ENCODE measurements at places on chromosomes 12 and 14.

GRCh38 chr12:50625029-50625925, 120.5 kb downstream of the DIP2B start:
- no peak for DNase-seq

DNA sequence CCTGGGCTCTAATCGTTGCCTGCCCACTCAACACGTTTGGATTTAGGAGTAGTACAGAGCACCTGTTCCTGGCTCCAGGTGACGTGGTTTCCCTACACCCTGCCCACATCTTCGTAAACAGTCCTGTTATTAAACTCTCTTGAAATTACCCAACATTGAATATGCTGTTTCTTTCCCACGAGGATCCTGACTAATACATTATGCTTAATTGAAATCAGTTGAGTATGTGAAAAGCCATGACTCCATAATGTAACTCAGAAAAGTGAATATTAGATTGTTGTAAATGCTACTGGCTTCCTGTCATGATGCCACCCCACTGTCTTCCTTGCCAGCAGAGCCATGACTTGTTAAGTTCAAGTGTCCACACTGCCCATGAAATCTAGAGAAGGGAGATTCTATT, 21.6 kb downstream of the AK7 start:
- no peak for DNase-seq

DNA sequence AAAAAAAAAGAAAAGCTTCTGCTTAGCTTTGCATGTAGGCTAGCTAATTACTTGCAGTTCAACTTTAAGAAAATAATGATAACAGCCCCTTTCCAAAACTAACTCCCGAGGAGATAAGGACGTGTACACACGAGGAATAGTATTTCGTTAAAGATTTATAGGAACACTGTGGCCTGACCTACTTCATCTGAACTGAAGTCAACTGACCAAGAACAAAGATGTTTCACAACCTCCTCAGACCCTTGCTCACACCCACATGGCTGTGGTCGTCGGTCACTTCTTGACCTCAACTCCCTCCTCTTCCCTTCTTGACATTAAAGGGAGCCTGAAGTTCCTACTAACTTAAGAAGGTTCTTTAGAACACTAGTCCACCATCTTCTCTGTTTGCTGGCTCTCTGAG, 25.3 kb upstream of the FAM181A start:
- no peak for DNase-seq

- DNase-seq = no peak
Measured at GRCh38 chr14:101151226-101151926, 247.9 kb upstream of the RTL1 start.

DNA sequence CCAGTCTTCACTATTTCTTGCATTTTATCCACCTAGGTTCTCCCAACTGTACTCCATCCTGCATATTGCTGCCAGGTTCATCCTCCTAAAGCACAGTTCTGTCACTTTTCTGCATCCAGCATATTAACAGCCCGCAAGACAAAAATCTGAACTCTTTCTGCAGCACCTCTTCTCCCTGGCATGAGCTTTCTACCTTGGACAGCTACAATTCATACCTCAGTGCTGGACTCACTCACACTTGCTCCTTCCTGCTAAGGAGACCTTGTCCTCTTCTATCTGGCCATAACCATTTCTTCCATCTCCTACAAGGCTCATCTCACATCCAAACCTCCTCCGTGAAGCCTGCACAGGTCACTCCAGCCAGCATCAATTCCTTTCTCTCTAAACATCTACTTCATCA, 170.1 kb upstream of the GRIP1 start:
- DNase-seq = no peak

DNA sequence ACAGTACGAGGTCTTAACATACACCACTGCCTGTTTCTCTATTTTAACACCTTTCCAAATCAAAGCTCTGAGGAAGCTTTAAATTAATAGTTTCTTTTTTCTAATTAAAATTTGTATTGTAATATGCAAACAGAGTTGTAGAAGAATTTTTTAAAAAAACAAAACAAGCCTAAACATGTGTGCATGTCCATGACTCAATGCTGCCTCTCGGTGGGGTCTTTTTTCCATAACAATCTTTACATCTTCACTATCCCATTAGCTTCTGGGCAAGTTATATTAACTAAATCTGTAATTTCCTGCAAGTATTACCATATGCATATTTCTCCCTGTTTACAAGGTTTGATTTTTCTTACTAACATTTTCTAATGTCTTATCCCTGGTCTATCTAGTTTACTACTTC, 143.9 kb upstream of the NAV3 start:
- no peak for DNase-seq

DNA sequence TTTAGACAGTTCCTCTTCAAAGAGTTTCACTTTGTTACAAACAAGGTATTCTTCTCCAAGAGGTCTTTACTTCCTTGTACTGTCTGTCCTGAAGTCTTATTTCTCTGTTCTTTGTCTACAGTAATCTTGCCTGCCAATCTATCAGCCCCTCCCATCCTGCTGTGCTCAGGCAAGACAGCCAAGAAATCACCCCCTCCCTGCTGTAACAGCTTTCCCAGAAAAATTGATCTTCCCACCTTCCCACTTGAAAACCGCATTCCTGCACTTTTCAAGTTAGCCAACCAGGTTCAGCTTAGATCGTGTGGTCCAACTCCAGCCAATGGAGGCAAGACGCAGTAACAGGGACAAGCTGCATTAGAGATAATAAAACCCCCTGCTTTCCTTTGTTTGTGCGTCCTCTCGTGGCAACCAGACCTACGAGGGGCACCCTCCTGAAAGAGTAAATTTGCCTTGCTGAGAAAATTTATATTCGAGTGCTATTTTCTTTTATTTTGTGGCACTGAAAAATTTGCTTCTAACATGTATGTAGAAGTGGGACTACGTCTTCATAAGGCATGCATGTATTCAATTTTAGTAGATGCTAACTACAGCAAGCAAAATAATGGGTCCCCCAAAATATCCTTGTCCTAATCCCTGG, 46.5 kb upstream of the ESR2 start:
- DNase-seq = no peak

DNA sequence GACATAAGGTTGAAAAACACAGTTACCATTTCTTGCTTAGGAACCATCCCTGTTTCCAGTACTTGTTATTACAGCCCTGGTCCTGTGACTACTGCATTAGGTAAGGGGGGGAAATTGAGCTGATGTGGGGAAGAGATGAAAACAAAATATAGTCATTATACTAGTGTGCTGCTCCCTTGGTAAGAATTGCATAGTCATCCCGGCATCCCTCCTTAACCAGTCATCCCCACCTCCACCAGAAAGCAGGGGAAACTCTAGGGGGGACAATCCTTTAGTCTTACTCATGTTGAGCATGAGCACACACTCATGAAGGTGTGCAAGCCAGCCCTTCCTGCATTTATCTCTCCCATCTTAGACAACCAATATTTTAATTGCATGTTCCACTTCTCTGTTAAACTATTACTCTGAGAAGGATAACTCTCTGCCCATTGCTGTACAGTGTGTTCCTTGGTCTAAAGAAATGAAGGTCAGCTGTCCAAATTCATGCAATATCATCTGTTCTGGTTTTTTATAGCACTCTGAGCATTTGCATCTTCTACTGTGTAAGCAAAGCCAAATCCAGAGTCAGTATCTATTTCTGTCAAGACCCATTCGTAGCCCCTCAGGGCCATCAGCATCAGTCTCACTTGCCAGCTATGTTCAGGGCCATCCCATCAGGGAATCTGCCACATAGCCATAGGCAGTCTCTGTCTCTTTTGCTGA, 46.8 kb downstream of the TMEM30B start:
- no peak for DNase-seq

DNA sequence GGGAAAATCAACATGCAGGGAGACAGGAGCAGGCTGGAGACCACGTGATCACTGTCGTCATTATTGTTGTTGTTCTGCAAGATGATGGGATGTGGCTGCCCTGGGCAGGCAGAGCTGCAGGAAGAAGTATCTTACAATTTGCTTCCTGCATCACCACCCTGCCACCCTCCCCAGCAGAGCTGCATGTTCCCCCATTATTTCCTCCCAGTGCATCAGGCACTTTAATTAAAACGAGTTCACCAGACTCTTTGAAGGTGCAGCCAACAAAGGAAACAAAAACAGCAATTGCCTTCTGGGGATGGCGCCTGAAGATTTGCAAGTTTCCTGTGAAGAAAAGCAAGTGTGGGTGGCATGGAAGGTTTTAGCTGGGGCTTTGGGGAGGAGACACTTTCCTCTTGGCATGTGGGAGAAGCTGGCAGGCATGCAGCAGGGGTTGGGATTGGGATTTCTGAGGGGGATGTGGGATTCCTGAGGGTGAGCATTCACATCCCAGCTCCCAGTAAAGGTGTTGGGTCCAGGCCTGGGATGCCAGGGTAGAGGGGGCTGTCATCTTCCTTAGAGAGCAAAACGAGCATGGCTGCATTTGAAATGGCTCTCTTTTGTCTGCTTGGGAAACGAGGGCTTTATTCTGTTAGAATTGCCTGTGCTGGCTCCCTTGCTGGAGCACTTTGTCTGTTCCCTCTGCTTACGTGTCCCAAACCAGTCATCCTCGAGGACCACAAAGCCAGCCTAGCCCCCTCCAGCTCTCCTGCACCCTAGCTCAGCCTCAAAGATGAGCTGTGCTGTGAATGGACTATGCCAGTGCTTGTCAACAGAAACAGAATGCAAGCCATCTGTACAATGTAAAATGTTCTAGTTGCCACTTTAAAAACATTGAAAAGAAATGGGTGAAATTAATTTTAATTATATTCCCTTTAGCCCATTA, 11.5 kb upstream of the C14orf132 start:
- no peak for DNase-seq

DNA sequence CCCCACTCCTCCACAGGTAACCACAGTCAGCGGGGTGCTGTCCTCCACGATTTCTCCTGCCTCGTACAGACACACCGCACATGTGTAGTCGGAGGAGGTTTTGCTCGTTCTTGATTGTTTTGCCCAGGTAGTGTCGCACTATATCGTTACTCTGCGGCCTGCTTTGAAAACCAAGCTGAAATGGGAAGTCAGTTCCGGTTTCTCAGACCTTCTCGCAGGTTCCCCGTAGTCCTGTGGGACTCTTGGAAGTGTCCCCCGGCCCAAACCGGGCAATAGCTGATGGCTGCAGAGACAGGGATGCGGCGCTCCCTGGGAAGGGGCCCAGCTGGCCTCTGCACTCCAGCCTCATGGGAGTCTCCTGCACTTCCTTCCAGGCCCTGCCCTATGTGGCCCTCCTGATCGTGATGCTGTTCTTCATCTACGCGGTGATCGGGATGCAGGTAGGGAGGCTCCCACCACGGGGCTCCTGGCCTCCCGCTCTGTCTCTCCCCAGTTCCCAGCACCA, 141.3 kb upstream of the FKBP4 start:
- DNase-seq = no peak

DNA sequence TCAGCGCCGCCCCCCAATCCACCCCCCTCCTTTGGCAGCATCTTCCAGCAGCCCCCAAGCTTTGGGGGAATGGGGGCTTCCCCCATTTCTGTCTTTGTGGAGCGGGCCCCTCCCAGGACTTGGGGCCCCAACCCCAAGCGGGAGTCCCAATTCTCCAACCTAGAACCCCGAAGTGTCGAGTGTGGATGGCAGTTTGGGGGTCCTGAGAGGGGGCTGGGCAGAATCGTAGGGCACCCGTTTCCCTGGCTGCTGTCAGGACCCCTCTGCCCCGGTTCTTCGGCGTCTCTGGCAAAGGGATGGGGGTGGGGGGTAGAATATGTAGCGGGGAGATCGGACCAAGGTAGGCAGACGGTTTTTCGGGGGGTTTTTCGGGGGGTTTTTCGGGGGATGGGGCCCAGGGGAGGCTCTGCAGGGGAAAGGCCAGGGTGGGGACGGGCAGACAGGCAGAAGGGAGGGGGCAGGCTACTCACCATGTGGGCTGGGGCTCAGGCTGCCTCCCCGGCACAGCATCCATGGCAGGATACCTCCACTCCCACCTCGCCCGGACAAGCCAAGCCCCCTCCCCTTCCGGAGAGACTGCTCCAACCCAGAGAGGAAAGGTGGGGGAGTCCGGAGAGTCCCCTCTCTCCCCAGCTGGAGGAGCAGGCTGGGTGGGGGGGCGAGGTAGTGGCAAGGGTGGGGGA, 739 bp downstream of the JPH4 start:
- DNase-seq = no peak

DNA sequence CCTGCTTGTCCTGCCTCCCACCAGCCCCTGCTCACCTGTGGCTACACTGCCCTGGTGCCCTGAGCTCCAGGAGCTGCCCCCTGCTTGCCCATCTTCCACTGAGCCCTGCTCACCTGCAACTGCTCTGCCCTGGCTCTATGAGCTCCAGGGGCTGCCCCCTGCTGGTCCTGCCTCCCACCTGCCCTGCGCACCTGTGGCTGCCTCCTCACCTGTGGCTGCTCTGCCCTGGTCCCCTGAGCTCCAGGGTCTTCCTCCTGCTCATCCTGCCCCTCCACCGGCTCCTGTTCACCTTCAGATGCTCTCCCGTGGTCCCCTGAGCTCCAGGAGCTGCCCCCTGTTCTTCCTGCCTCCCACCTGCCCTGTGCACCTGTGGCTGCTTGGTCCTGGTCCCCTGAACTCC, 247.6 kb downstream of the TMEM121 start:
- no peak for DNase-seq

DNA sequence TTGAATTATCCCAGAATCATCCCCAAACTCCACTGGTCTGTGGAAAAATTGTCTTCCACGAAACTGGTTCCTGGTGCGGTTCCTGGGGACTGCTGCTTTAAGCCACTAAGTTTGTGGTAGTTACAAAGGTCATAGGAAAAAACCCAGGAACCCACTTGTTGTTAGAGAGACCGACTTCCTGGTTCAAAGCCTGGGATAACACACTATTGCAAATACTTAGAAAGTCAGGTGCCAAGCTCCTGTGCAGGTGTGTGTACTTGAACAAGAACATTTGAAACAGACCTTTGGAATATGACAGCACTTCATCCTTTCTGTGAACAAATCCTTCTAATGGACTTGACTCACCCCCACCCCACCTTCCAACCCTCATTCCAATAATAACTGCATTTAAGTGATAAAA, 519.6 kb downstream of the GLT1D1 start:
- no peak for DNase-seq

- no peak for DNase-seq
Measured at GRCh38 chr14:34437729-34438080, 24.3 kb downstream of the SPTSSA start.

- no peak for DNase-seq
Measured at GRCh38 chr12:57764662-57765002, 2.2 kb downstream of the CYP27B1 start.

DNA sequence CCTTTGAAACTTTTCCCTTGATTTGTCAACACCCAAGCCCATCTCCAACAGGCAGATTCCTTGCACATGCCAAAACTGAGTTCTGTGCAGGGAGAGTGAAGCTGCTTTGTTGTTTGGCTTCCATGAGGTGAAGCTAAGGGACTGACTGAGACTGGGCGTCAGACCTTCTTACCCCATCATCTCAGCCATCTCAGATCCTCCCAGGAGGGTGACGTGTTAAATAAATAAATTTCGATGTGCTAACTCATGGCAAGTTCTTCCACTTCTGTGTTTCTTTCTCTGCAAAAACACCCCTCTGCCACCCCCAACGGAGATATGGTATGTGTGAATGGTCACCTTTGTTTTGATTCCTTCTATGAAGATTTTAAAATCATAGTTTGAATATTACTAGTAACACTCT, 17.8 kb downstream of the UTP20 start:
- no peak for DNase-seq

DNA sequence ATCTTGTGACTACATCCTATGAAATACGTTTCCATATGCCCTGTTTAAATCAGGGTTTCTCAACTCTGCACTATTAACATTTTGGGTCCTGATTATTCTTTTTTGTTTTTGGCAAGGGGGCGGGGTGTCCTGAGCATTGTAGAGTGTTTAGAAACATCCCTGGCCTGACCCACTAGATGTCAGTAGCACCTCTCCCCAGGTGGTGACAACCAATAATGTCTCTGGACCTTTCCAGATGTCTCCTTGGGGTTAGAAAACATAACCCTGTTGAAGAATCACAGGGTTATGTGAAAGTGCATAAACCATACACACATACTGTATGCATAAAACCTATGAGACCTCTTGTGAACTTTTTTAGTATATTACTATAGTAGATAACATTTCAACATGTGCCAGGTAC, 1.4 kb downstream of the ACAD10 start:
- DNase-seq = no peak
